ENCODE measurements at places on chromosomes 4 and X.

- no peak for DNase-seq
Measured at GRCh38 chrX:79524642-79525041, 157.5 kb upstream of the ITM2A start.

DNA sequence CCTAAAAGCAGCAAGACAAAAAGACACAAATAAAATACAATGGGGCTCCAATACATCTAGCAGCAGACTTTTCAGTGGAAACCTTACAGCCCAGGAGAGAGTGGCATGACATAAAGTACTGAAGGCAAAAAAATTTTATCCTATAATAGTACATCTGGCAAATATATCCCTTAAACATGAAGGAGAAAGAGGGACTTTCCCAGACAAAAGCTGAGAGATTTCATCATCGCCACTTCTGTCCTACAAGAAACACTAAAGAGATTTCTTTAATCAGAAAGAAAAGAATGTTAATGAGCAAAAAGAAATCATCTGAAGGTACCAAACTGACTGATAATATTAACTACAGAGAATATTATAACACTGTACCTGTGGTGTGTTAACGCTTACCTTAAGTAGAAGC is 86.4 kb downstream of the ANKRD17 start:
- no peak for DNase-seq

GRCh38 chr4:25182937-25183336 is 22.7 kb upstream of the SEPSECS start:
- DNase-seq = no peak

DNA sequence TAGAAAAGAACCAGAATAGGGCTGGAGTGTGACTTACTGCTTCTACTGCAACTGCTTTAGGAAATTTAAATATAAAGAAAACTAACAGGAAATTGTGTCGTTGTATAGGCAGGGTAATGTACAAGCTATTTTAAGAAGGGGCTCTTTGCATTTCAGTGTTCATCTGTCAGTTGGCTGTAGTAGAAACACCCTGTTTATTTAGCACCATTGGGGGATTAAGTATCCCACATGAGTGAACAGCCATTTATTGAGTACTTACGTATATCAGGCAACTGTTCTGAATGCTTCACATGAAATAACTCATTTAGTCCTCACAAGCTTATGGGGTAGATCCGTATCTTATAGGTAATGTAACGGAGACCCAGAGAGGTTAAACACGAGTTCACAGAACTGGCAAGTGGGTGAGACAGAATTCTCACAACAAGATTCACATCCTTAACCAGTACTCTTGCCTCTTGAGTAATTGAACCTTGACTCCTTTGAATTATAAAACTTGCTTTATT is 23.9 kb downstream of the STIM2 start:
- DNase-seq = no peak

- DNase-seq = no peak
Measured at GRCh38 chr4:165921546-165921945, 48.5 kb downstream of the TLL1 start.

GRCh38 chr4:85369703-85370380 is 105.1 kb upstream of the ARHGAP24 start:
- DNase-seq = no peak

DNA sequence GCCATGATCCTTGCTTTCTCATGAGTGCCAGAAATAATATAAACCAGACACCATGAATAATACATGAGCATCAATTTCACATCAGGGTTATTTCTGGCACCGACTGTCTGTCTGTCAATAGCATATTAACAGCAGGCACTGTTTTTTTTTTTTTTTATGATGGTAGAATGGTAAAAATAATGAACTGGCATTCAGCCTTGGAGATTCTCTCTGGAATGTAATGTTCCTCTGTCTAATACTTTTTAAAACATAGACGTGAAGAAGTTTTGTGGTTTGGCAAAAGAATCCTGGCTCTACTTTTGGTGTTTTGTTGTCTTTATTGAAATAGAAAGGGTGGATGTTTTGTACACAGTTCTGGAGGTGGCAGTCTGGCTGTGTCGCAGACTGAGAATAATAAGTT is 874.6 kb upstream of the PRKX start:
- no peak for DNase-seq

DNA sequence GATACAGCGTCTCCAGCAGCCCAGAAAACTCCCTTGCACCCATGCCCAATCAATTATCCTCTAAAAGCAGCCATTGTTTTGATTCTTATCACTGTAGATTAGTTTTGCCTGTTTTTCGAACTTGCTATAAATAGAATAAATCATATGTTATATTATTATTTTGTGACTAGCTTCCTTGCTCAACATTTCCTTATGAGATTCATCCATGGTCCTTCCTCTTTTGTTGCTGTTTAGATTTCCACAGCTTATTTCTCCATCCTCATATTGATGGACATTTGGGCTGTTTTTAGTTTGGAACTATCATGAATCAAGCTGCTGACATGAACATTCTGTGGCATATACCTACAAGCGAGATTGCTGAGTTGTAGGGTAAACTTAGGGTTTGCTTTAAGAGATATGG is 595.3 kb downstream of the BCOR start:
- DNase-seq = no peak

- DNase-seq = no peak
Measured at GRCh38 chr4:17544205-17544604, 29.2 kb downstream of the CLRN2 start.

DNA sequence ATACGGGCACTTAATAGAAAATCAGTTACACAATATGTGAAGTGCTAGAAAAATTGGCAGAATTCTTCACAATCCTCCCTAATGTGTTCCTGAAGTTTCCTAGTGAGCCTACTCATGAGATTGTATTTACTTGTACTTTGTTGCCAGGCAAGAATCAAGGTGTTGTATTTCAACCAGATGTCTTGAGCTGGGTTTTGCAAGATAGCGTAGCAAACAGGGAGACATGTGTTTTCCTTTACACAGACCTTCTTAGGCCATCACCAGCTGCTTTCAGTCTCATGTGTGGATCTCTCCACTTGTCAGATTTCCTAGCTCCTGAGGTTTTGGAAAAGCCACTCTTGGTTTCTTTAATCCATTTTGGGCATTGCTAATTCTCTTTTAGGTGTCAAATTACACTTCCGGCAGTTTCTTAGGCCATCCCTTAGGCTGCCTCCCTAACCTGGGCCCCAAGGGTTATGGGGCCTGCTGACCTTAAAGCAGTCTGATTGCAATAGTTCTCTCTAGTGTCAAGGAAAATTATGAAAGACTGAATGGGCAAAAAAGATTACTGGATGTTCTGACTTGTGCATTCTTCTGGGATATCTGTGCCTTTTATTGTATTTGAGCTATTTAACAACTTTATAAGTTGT is 12.2 kb upstream of the EDA start:
- no peak for DNase-seq

GRCh38 chrX:115068896-115069295 is 51.5 kb upstream of the IL13RA2 start:
- no peak for DNase-seq

DNA sequence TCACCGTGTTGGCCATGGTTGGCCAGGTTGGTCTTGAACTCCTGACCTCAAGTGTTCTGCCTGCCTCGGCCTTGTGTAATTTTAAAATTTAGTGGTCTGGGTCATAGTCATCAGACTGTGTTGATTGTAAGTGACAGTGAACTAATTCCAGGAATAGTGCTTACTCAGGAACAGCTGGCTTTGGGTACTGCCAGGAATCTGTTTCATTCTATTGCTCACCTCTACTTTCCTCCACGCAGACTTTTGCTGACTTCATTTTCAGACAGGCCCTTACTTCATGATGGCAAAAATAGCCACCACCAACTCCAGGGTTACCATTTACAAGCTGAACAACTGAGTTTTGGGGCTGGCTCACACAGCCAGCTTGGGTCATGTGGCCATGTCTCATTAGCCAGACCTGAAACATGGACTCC is 54.6 kb downstream of the FNIP2 start:
- DNase-seq = no peak

- no peak for DNase-seq
Measured at GRCh38 chrX:101398694-101399093, 7.9 kb downstream of the RPL36A start.

- no peak for DNase-seq
Measured at GRCh38 chr4:154616731-154617130, 4.3 kb upstream of the FGG start.

GRCh38 chr4:127118681-127119080 is 514.1 kb upstream of the INTU start:
- DNase-seq = no peak

GRCh38 chrX:148381603-148382002 is 118.8 kb upstream of the AFF2 start:
- peak; percentile 1 for DNase-seq

- DNase-seq = no peak
Measured at GRCh38 chr4:20255823-20256222, 4.1 kb downstream of the SLIT2 start.

DNA sequence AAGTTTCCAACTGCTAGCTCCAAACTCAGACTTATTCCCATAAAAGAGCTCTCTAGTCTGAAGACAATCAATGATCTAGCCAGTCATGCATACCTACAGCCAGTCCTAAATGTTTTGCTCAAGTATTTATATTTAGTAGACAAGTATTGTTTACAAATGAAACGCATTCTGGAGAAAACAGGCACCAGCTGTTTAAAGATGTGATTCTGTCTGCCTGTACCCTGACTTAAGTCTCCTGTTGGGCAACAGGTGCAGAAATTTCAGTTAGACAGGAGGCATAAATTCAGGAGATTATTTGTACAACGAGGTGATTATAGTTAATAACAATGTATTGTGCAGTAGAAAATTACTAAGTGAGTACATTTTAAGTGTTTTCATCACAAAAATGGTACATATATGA is 28.9 kb downstream of the LNX1 start:
- no peak for DNase-seq

- DNase-seq = no peak
Measured at GRCh38 chr4:3237712-3238560, 11.0 kb upstream of the MSANTD1 start.

GRCh38 chr4:56764775-56765174 is 56.7 kb downstream of the SPINK2 start:
- DNase-seq = no peak

DNA sequence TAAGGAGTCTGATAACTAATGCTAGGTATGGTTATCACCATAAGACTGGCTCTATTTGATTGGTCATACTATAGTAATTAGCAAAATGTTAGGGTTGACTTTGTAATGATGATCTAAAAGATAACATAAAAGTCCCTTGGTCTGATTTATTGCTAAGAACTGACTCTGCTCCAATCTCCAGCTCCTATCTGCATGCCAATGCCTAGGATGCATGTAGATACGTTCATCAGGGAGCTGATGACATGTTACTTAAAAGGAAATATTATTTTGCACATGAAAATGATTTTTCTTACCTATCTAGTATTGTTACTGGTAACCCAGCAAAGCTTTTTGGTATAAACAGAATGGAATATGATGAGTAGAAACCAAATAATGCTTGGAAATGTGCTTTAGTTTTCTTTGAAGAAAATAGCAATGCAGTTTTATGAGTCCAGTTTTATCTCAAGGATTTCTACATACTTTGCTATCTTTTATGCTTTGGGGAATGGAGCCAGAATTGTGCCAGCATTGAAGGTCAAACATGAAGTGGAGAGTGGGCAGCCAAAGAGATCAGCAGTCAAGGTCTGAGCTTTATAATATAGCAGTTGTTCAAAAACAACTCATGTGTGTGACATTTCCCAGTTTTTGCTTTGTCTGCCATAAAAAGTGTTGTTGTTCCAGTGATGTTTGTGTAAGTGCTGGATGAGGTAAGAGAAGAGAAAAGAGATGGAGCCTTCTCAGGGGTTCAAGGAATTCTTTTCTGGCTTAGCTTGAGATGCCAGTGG is 121.0 kb downstream of the ARHGAP24 start:
- DNase-seq = no peak

Measured in KG1 (cell line).